ENCODE measurements at places on chromosomes 2 and 18.

DNA sequence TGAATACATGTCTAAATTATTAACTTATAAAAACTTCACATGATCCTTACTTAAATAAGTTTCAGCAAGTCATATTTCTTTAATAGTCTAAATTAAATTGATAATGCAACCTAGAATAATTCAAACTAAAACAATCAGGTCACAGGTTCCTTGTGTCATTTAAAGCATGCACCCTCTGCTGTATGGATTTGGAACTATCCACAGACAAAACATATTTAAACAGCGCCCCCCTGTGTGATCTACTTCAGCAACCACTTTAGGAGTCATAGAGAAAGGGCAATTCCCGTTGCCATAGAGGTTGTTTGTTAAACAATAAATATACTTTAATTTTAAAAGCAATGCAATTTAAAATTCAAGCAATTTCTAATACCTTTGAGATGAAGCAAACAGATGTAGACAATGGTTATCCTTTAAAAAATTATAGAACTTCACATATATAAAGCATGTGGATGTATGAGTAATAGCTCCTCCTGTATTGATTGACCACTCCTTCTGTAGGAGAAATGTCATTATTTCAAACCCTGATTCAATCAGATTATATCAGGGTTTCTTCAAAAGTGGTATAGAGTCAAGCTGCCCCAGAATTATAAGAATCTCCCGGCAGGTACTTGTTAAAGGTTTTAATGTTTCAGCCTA lies 21.2 kb downstream of the GRB14 start:
- DNase-seq = no peak

DNA sequence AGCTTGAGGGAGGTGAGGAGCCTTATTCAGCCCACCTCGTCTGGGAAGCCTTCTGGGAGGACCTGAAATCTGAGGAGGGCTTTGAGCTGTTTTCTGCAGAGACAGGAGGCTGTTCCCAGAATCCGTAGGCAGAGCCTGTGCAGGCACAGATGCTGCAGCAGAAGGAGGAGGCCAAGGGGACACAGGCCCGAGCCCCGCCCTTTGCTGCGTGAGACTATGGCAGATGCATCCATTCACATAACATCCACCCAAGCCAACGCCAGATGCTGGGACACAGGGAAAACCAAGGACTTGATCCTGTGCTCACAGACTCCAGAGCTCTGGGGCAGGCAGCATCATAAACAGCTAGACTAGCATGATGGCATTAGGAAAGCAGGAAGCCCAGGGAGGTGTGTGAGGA lies 98.2 kb downstream of the KCNF1 start:
- DNase-seq = no peak

DNA sequence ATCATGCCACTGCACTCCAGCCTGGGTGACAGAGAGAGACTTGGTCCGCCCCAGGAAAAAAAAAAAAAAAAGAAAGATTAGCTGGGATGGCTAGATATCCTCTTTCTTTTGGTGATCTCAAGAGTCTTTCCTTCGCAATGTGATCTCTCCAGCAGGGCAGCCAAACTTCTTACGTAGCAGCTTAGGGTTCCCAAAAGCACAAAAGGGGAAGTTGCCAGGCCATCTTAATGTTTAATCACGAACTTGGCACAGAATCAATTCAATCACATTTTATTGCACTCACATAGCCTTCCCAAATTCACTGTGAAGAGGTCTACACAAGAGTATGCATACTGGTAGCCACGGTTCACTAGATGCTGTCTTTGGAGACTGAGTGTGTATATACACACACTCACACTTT lies 53.1 kb downstream of the VIL1 start:
- no peak for DNase-seq

- DNase-seq = no peak
Measured at GRCh38 chr2:173818285-173818684, 146.9 kb downstream of the SP3 start.

GRCh38 chr2:238407566-238407965 lies 19.2 kb upstream of the ASB1 start:
- DNase-seq = no peak

DNA sequence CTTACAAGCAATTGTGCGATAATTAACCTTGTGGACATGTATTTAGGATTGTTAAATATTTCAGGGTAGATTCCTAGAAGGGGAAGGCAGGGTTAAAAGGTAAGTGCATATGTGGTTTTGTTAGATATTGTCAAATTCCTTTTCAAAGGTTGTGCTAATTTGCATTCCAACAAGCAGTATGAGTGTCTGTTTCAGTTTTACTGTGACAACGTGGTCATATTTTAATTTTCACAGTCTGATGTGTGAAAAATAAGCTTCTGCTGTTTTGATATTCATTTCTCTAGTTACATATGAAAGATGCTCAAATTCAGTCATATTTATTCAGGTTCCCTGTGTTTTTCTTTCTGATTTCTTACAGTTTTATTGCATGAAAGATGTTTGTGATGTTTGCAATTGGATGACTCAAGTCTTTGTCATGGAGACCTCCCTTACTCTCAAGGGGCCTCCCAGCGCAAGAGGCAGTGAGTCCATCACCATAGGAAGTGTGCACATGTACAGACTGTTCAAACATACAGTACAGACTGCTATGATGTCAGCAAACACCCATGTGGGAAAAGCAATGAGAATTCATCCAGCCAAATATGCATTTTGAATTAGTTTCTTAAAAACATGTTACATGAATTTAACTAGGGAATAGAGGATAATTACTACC lies 310.8 kb downstream of the GALR1 start:
- no peak for DNase-seq

DNA sequence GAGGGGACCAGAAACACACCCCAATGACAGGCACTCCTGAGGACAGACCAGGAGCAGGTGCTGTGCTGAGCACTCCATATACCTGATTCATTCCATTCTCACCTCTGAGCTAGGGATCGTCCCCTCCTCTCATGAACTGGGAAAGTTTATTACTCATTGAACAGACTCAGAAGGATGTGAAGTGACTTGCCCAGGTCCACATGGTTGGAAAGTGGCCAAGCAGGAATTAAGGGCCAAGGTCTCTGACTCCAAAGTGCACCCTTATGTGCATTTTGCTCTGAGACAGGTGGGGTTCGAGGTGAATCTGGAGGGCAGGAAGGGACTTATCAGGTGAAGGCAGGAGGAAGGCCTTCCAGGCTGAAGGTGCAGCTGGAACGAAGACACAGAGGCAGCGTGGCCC lies 25.1 kb upstream of the PLB1 start:
- DNase-seq = no peak

DNA sequence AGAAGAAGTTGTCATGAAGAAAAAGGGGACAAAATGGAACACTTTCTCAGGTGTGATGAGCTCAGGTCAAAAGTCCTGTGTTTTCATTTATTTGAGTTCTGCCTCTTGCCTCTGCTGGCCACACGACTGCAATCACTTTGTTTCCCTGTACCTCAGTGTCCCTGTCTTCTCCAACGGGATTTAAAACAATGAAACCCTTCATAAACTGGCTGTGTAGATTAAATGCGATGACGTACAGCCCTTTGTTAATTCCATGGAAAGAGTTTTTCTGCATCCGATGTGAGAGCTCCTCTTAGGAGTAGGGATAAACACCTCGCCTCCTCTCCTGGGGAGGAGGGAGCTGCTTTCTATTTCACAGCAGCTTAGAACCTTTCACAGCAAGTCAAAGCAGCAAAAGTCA lies 51.5 kb upstream of the CNGA3 start:
- DNase-seq = no peak

DNA sequence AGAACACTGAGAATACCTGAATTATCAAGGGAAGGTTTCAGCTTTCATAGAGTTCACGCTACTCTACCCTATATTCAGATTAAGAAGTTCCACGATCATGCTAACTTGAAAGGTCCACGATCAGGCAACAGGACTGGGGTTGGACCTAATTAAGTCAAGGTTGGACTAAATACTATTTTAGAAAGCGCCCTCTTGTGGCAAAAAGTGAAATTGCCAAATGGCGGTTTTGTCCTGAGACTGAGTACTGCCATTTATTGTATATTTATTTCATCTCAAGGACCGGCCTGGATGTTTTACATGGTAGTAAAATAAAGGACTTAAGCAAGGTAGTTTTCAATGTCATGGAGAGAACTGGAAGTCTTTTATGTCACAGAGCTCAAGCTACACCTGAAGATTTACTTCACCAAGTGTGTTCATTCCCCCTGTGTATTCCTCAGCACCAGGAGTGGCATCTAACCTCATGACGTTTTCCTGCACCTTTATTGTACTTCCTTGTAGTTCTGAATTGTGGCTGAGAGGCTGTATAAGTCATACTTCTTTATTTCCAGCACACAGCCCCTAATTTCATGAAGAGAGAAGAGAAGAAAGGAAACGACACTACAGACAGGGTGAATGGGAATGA lies 56.8 kb downstream of the SRD5A2 start:
- DNase-seq = peak; percentile 11
